ENCODE measurements at places on chromosomes 1 and 21.

DNA sequence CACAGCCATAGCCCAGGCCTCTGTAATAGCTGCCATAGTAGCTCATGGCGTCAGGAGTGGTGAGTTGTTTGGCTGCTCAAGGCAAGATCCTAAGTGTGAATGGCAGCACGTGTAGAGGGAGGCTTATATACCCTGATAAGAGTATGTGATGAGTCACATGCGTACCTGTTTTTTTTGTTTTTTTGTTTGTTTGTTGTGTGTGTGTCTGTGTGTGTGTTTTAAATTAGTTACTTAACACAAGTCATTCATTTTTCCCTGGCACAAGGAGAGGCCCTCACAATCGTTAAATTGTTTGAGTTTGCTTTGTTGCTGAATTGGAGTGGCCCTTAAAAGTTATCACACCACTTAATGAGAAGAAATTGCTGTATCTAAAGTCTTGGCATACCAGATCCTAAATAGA, at the start of gene KRTAP19-4:
TSS of gene KRTAP19-4 (minus strand) at position 101 of the 400 bp plus-strand sequence. CDS start at position 46, 55 bp downstream.
- H3K4me1 ChIP-seq = no peaks in the 10 kb centered on the region
- H3K4me3 ChIP-seq = no peak within 1 kb of the TSS
- H3K36me3 ChIP-seq = no peaks in the 10 kb centered on the region
- H3K27me3 ChIP-seq = peaks cover 2% of the 10 kb centered on the region
- DNase-seq = no peak
- H3K27ac ChIP-seq = no peak within 1 kb of the TSS

GRCh38 chr1:94094469-94095111, 26.4 kb downstream of the ABCA4 start:
- H3K27ac ChIP-seq = no peak overlapping the region
- H3K27me3 ChIP-seq = no peaks in the 10 kb centered on the region
- no peaks in the 10 kb centered on the region for H3K4me1 ChIP-seq
- H3K36me3 ChIP-seq = no peaks in the 10 kb centered on the region
- H3K4me3 ChIP-seq = no peak overlapping the region

DNA sequence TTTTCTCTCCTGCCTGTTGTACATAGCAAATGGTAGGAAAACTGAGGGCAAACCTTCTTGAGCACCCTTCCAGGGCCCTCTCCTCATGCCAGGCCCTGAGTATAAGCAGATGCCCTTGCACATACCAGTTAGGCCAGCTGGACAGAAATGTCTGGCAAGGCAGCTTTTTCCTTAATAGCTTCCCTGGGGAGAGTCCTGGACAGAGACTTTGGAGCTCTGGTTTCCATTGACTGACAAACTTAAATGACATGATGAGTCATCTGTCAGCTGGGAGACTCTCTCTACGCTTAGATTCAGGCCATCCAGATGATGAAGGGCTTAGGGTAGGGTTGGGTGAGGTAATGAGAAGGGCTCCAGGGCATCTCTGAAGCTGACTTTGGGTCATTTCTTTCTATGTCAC, 317.5 kb downstream of the ASTN1 start:
- H3K27ac ChIP-seq = no peak overlapping the region
- H3K27me3 ChIP-seq = no peaks in the 10 kb centered on the region
- H3K4me3 ChIP-seq = no peak overlapping the region
- H3K4me1 ChIP-seq = no peaks in the 10 kb centered on the region
- no peaks in the 10 kb centered on the region for H3K36me3 ChIP-seq

- no peak overlapping the region for H3K27ac ChIP-seq
- DNase-seq = no peak
- peaks cover 21% of the 10 kb centered on the region for H3K4me1 ChIP-seq
- no peak overlapping the region for H3K4me3 ChIP-seq
- H3K36me3 ChIP-seq = no peaks in the 10 kb centered on the region
These were observed 161.2 kb downstream of the PSMG1 start for GRCh38 chr21:39022035-39022434.

GRCh38 chr1:207430602-207431001, 23.5 kb upstream of the CR2 start:
- no peak overlapping the region for H3K4me3 ChIP-seq
- no peaks in the 10 kb centered on the region for H3K36me3 ChIP-seq
- no peak overlapping the region for H3K27ac ChIP-seq
- H3K4me1 ChIP-seq = no peaks in the 10 kb centered on the region
- no peak for DNase-seq
- no peaks in the 10 kb centered on the region for H3K27me3 ChIP-seq

GRCh38 chr21:45844181-45844580, 137.4 kb upstream of the COL6A1 start:
- no peak overlapping the region for H3K4me3 ChIP-seq
- no peaks in the 10 kb centered on the region for H3K27me3 ChIP-seq
- H3K4me1 ChIP-seq = peaks cover 26% of the 10 kb centered on the region
- no peak for DNase-seq
- H3K36me3 ChIP-seq = no peaks in the 10 kb centered on the region

DNA sequence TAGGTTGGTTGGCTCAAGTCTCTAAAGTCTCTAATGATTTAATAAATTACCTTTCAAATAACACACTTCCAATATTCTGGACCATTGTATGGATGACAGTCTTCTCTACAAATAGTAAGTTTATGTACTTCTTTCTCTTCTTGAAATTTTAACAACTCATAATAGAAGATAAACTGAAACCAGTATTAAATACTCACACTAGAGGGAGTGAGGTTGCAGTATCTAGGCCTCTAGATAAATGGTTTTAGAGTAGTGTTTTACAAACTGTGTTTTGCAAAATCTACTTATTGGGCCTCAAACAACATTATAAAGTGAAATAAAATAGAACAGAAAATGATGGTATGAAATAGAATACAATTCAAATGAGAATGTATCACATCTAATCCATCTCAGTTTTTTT, 479.9 kb upstream of the BRINP3 start:
- H3K27me3 ChIP-seq = no peaks in the 10 kb centered on the region
- no peaks in the 10 kb centered on the region for H3K4me1 ChIP-seq
- H3K4me3 ChIP-seq = no peak overlapping the region
- no peaks in the 10 kb centered on the region for H3K36me3 ChIP-seq
- H3K27ac ChIP-seq = no peak overlapping the region

Measured in SK-N-SH (cell line).